Cortex of kidney (tissue), 1 donor: ENCODE measurements at places on chromosomes 7 and 10.

DNA sequence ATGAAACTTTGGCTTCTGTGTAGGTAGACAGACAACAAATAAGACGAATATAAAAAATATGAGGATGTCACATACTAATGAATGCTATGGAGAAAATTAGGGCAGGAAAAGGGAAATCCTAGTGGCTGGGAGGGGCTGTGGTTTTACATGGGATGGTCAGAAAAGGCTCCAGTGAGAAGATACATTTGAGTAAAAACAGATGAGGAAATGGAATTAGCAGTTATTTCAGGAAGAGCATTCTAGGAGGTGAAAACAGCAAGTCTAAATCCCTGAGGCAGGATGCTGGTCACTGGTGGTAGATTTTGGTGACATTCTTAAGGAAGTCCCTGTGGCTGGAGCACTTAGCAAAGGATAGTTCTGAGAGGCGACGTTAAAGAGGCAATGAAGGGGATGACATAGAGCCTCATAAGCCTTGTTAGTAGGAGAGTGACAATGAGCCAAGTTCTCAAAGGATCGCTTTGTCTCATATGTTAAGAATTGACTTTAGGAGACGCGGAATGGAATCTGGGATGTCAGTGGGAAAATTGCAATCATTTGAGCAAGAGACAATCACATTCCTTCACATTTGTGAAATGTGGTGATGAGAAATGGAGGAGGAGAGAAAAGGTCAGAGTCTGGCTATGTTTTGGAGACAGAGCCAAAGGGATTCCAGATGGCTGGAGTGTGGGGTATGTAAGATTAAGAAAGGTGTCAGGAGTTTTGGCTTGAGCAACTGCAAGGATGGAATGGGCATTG is 384.7 kb upstream of the FZD8 start:
- DNase-seq = no peak

GRCh38 chr10:8349610-8350249 is 295.2 kb downstream of the GATA3 start:
- no peak for DNase-seq

GRCh38 chr7:111982133-111982532 is 224.1 kb downstream of the DOCK4 start:
- no peak for DNase-seq

- DNase-seq = no peak
Observed at GRCh38 chr10:95451150-95451549, 110.0 kb downstream of the SORBS1 start.

- no peak for DNase-seq
Observed at GRCh38 chr10:132562177-132562915, 24.8 kb downstream of the INPP5A start.
